ENCODE measurements at places on chromosomes 4 and X. TPM values are rescaled to one million over a fixed set of nuclear protein-coding genes. Genes with fewer than 3 reads are reported as not detected.

GRCh38 chr4:35772291-35772690 lies 472.0 kb downstream of the ARAP2 start:
- no peak for DNase-seq

GRCh38 chr4:18935659-18936345 lies 914.2 kb upstream of the LCORL start:
- DNase-seq: no peak

DNA sequence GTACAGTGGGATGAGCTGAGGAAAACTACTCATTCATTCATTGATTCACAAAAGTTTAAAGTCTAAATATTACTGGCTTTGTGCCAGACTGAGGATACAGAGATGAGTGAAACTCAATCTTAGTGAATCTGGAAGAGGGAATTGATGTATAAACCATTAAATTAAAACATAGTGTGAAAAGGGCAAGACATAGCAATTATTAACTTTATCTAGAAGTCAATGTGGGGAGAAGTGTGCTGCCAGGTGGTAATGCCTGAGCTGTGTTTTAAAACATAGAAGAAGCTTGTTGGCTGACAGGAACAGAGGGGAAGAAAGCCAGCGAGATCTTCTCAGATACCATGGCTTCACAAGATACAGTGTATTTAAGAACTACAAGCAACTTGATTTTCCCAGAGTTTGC lies 153.4 kb downstream of the BMPR1B start:
- no peak for DNase-seq

The DSPP gene
- total RNA-seq: not detected

DNA sequence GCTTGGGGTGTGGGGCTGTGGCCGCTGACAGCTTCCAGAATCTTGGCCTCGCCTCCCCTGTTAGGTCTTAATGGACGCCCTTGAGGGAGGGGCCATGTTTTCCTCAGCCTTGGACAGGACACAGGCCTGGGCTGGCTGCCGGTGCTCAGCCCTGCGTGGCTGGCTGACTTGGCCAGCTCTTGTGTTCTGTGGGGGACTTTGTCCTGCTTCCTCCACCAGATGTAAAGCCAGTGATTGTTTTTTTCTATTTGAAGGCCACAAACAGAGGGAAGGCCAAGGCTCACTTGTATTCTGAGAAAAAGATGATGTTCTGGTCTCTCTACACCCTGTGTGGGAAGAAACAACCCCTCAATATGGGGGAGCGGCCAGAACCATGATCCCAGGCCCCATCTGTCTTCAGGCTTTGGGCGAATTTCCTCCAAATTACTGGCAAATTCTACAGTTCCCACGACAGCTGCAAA lies 71.3 kb downstream of the HTRA3 start:
- DNase-seq: no peak

GRCh38 chrX:136630881-136631280 lies 17.1 kb upstream of the CD40LG start:
- DNase-seq: no peak

The TMEM164 gene
- total RNA-seq: 14.1 TPM

GRCh38 chrX:37993176-37993575 lies 13.2 kb upstream of the SYTL5 start:
- no peak for DNase-seq

The FATE1 gene
- not detected for total RNA-seq

The ADGRL3 gene
- not detected for total RNA-seq

The CCNB3 gene
- total RNA-seq: 0.32 TPM

The GK2 gene
- total RNA-seq: not detected

DNA sequence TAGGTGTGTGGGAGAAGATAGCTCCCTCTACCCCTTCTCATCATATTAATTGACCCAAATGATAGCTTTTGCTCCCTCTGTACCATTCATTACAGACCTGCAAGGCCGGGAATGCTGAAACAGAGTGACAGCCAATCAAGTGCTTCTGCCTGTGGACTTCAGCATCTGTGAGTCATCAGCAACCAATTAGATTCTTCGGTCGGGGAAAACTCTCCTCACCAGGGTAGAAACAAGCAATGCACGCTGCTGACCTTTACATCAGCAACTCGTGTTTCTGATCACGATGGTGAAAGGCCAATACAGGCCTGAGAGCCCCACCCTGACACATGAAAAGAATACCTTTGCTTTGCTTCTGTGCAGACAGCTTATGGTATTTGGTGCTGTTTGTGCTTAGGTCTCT lies 347.2 kb upstream of the DDX53 start:
- no peak for DNase-seq

The AMBN gene
- not detected for total RNA-seq

The CENPVL1 gene
- not detected for total RNA-seq

The RHOXF1 gene
- total RNA-seq: not detected

- DNase-seq: no peak
Measured at GRCh38 chrX:126658447-126658846, 105.8 kb upstream of the DCAF12L1 start.

- no peak for DNase-seq
Measured at GRCh38 chr4:36303426-36304137, 22.2 kb downstream of the DTHD1 start.
